CD8-positive, alpha-beta memory T cell (primary cell): ENCODE measurements at places on chromosomes 13 and 19.

DNA sequence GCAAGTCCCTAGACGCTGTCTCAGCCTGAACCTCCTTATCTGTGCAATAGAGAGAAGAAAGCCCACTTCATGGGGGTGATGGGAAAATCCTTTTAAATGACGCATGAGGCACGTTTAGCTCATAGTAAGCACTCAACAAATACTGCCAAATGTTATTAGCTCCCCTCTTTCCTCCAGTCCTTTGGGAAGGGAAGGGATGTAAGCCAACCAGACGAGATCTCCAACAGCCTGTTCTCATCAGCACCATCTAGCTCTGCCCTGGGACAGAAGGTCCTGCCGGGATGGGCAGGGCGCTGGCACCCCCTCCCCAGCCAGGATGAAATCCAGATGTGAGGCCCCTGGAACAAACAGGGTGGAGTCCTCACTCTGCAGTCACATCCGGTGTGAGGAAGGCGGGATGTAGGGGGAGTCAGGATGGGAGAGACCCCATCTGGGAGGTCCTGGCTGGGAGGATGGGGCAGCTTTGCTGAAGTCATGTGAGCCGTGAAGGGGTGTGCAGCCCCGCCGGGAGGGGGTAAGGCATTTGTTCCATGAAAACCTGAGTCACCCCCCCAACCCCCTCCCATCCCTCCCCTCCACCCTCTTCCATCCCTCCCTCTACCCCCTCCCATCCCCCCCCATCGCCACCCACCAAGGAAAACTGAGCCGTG is 4.6 kb downstream of the S1PR2 start:
- no peak for DNase-seq

DNA sequence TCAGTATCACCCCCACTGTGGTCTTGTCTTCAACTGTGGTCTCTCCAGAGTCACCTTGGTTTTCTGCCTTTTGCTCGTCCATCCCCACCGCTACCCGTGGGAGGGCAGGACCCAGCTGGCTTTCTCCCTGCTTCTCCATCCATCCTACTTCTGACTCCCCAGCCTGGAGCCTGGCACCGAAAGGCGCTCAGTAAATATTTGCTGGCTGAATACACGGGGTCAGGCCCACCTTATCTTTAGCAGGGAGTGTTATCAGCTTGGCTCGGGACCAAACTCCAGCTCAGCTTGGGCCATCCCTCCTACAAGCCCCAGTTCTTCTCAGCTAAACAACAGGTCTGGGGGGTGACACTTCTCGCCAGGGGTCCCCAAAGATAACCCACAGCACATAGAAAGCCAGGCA is 62.0 kb upstream of the KLF2 start:
- no peak for DNase-seq

DNA sequence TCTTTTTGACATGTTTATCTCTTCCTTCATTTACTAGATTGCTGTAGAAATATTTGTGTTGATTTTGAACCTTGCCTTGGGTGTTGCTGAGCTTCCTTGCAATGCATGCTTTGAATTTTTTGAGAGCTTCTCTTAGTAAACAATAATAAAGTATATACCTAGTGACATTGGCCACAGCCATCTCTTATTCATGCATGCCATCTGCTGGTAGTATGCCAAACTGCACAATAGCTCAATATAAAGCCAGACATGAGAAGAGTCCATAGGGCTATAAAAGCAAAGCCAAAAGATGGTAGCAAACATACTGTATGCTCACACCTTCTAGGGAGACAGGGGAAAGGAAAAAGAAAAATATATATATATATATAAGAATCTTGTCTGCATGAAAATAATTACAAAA is 18.9 kb upstream of the ZSCAN5A start:
- peak; percentile 28 for DNase-seq

DNA sequence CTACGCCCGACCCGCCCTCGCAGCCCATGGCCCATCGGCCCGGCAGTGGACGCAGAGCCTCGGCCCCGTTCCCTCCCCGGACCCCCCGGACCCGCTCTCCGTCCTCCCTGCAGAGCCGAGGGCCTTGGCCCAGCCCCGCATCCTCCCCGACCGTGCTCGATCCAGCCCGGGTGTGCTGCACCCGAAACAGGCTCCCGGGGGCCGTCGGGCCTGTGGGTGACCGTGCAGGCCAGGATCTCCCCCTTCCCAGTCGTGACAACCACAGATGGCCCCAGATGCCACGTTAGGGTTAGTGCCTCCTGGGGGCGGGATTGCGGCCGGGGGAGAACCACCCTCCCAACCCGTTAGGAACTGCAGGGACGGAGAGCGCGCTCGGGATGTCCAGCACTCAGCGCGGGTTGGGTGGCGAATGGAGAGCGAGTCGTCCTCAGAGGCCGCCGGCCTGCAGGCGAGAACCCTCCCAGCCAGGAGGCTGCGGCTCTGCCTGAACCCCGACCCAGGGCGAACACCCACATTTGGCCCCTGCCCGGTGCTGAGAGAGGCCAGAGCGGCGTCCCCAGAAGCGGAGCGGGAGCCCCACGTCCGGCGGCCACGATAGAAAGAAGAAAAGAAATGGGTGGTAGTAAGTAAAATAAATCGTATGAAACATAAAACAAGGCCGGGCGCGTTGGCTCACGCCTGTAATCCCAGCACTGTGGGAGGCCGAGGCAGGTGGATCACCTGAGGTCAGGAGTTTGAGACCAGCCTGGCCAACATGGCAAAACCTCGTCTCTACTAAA is 6.7 kb upstream of the MADCAM1 start:
- DNase-seq, result no peak

DNA sequence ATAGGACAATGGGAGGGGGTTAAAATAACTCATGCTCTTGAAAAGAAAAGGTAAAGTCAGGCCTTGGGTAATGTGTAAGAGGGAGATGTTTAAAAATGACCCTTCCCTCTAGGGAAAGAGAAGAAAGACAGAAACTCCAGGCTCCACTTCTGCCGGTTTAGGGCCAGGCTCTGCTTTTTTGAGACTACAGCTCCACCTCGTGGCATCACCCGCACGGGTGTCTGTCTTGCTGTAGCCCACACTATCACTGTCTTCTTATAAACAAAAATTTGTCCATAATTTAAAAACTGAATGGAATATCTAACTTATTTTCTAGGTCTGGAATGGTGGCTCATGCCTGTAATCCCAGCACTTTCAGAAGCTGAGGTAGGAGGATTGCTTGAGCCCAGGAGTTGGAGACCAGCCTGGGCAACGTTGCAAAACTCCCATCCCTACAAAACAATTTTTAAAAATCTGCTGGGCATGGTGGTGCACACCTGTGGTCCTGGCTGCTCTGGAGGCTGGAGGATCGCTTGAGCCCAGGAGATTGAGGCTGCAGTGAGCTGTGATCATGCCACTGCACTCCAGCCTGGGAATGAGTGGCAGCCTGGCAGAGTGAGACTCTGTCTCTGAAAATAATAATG is 65.1 kb upstream of the GTF3A start:
- peak; percentile 63 for DNase-seq

DNA sequence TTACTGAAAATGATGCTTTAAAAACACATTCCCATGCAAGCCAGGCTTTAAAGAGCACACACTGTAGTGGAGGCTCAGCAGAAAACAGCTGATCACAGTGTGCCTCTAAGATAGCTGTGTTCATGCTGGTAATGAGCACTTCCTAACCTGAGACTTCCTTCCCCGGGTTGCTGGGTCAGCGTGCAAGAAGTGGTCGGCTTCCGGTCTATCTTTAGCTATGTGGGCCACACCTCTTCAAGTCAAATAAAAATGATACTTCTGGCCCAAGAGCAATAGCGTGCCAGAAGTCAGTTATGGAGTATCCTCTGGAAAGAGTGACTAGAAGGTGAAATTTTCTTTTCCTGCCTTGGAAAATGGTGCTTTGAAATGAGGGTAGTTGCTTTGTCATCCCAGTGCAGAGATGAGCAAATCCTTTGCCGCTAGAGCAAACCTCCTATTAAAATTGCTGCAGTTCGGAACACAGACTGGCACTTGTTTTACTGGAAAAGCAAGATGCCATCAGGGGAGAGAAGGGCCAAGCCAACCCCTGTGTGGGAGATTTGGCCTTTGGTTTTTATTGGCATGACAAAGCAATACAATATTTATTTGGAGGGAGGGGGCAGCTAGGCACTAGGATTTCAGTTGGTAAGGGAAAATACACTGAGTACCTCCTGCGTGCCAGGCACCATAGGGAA is 64.2 kb downstream of the ARHGAP35 start:
- no peak for DNase-seq

DNA sequence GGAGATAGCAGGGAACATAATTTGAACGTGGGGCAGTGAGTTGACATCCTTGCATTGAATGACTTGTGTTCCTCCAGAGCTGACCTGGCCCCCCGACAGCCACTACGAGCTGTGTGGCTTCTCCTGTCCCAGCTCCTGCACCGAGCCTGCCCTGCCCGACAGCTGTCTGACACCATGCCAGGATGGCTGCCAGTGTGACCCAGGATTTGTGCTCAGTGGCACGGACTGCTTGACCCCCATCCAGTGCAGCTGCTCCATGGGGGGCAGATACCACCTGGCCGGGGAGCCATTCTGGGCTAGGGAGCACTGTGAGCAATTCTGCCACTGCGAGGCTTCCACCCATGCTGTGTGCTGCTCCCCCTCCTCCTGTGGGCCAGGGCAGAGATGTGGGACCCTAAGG is 29.2 kb upstream of the FXYD3 start:
- no peak for DNase-seq

DNA sequence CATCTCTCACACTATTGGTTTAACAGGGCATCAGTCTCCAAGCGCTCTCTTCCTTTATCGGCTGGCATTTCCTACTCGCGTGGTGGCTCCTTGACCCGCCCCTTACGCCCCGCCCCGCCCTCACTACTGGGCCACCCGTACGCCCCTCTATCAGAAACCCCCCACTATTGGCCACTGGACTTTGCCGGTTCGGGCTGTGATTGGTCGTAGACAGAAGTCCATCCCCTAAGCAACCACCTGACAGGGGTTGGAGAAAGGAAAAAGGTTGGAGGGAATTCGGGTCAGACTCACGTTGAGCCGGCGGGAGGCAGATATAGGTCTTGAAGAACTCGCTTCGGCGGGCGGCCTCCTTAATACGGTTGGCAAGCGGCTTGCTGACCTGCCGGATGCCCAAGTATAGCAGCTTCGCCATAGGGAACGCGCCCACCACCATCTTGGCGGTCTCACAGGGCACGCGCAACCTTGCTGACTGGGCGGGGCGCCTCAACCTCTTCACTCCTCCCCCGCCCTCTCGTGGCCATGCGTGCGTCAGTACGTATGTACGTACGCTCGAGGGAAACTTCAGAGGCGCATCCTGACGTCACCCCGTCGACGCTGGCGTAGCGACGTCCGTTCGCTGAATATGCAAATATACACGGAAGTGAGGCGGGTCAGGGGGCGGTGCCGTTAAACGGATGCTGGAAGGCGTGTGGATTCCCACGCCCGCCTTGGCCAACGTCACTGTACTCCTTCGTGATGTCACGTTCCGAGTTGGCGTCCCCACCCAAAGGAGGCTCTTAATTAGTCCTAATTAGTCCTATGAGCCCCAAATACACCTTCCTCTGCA is at the start of gene OPA3:
Gene OPA3 (minus strand): TSS at position 471 of the 826 bp plus-strand sequence. CDS start 38 bp downstream, at position 433.
- DNase-seq, result peak; percentile 99

- peak; percentile 29 for DNase-seq
Measured at GRCh38 chr13:40974460-40975407, 44.4 kb downstream of the ELF1 start.

- no peak for DNase-seq
Measured at GRCh38 chr13:78686461-78686860, 27.5 kb upstream of the OBI1 start.

GRCh38 chr13:76735641-76736040 is 150.6 kb downstream of the KCTD12 start:
- DNase-seq, result no peak

GRCh38 chr19:23792784-23793183 is 34.1 kb upstream of the ZNF681 start:
- no peak for DNase-seq

- no peak for DNase-seq
Measured at GRCh38 chr19:42053037-42053935, 16.7 kb downstream of the GRIK5 start.

GRCh38 chr13:33381180-33381579 is 95.6 kb upstream of the STARD13 start:
- no peak for DNase-seq

DNA sequence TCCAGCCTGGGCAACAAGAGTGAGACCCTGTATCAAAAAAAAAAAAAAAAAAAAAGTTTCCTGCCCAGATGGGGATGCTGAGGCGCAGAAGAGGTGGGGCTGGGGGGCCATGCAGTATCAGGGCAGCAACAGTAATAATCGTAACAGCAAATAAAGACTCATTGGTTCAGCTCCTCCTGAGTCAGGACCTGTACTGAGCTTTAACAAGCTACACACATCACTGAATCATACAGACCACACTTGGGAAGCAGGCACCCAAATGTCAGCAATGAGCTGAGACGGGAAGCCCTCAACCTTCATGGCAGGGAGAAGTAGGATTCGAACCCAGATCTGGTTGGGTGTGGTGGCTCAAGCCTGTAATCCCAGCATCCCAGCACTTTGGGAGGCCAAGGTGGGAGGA is 10.6 kb upstream of the DPF1 start:
- DNase-seq, result no peak

DNA sequence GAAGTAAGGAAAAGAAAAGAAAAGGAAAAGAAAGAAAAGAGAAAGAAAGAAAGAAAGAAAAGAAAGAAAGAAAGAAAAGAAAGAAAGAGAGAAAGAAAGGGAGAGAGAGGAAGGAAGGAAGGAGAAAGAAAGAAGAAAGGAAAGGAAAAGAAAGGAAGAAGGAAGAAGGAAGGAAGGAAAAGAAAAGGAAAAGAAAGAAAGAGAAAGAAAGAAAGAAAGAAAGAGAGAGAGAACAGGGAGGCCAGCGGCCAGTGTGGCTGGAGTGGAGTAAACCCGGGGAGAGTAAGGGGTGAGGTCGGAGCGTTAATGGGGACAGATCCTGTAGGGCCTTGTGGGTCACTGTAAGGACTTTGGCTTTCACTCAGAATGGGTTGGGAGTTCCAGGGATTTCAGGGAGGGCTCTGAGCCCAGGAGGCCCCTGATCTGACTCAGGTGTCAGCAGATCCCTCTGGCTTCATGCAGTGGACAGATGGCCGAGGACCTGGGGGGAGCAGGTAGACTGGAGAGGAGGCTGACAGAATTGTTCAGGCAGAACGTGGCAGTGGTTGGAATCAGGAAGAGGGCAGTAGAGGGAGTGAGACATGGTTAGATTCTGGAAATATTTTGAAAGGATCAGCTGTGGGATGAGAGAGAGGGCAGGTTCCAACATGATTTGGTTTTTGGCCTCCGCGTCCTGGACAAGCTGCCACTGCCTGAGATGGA is 19.8 kb upstream of the FXYD3 start:
- no peak for DNase-seq

DNA sequence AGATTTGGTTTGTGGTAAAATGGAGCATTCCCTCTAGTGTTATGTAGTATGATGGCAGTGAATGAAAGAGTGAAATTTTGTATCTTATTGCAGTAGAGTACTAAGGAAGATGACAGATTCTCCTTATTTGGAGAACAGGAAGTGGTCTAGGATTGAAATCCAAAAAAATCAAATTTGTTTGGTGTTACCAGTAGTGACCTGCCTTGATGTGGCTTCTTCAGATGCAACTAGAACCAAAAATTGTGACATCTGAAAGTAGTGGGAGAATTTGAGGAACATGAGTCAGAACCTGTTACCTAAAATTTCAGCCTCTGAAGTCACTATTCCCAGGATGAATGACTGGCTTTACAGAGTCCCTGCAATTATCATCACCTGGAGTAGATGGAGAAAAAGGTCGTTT is 165.9 kb downstream of the KLF5 start:
- DNase-seq, result no peak

- no peak for DNase-seq
Measured at GRCh38 chr19:32318884-32319520, 26.4 kb upstream of the ZNF507 start.

GRCh38 chr13:41017817-41018601 is 1.1 kb downstream of the ELF1 start:
- no peak for DNase-seq

GRCh38 chr13:19890030-19890429 is 26.6 kb upstream of the ZMYM5 start:
- DNase-seq, result no peak

- DNase-seq, result no peak
Measured at GRCh38 chr13:45472171-45472705, 7.5 kb downstream of the COG3 start.
